ENCODE measurements at places on chromosomes 11 and 22.
A peak's percentile ranks its signal among the peaks of the same experiment; 100 is the strongest.

DNA sequence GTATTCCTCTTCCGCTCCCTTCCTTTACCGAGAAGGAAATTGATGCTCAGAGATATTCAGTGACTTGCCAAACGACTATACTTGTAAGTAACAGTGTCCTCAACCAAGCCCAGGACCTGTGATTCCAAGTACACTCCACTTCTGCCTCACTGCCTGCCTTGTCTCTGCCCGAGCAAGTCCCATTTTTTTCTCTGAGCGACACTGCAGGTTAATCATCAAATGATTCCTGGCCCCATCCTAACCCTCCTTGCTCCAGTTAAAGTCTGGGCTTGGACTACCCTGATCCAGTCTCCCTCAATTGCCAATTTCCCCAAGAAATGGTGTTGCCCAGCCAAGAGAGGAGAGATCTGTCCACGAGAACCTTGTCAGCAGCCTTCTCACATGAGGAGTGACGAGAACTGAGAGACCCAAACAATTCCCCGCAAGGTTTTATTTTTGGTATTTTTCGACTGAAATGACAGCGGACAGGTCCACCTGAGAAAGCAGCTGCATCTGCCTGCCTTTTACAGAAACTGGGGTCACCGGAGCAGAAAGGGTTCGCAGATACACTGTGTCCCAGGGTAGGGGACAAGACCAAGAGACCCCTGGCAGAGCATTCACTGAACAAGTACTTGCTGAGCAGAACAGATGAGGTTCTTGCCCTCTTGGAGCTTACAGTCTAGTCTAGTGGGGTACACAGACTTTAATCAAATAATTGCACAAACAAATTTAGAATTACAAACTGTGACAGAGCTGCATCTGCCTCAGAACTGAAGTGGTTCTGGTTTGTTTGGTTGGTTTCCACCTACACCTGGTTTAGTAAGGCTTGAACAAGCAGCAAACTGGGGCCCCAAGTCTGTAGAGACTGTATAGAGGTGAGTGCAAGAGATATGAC, 11.4 kb downstream of the POU2AF1 start:
- no peak for DNase-seq

DNA sequence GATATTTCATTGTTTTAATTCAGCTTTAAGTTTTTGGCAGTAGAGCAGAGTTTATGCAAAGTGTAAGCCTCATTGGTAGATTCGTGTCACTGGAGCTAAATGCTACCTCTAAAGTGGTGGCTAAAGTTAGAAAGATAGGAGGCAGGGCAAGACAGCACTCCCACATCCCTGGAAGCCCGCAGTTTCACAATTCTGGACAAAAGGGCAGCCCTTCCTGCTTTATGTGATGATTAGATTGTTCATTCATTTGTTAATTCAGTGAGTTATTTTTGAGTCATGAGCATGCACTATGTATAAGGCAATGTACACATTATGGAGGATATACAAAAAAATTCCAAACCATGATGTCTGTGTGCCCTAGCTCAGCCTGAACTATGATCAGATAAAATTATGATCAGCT, 52.1 kb upstream of the EIF3M start:
- no peak for DNase-seq

DNA sequence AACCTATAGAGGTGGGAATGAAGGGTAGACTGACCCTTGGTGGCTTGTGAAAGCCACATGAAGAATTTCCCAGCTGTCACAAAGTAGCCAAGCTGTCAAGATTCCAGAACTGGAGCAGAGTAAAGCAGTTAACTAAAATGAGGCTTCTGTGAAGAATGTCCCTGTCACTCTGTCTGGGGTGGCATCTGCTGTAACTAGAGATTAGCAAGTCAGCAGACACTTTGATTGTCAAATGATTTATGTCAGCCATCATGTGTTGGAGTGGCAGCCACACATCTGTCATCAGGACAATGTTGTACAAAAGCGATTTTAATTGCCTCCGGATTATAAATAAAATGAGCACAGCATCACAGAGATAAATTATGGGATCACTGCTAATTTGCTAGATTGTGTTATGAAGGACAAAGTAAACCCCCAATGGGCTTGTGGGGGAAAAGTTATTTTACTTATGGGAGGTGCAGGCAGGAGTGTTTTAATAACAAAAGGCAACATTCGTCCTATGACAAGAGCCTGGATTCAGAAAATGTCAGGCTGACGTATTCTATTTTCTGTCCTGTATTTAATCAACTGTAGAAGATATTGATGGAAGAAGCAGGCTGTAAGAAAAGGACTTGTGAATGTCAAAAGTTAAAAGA, 270.9 kb downstream of the FAM181B start:
- no peak for DNase-seq

GRCh38 chr11:61021661-61022212, 50.3 kb downstream of the CD6 start:
- DNase-seq: no peak

- peak; percentile 30 for DNase-seq
Observed at GRCh38 chr22:37486224-37486845, at the start of gene MFNG. MFNG (minus strand) TSS chr22:37486384; CDS start chr22:37486177, 207 bp downstream.

- DNase-seq: no peak
Observed at GRCh38 chr22:47686594-47687345, 924.3 kb downstream of the TBC1D22A start.

- DNase-seq: peak; percentile 51
Observed at GRCh38 chr11:5380740-5381342, 2.8 kb upstream of the OR51M1 start.

- DNase-seq: peak; percentile 85
Observed at GRCh38 chr11:8092587-8093424, 11.8 kb downstream of the TUB start.

DNA sequence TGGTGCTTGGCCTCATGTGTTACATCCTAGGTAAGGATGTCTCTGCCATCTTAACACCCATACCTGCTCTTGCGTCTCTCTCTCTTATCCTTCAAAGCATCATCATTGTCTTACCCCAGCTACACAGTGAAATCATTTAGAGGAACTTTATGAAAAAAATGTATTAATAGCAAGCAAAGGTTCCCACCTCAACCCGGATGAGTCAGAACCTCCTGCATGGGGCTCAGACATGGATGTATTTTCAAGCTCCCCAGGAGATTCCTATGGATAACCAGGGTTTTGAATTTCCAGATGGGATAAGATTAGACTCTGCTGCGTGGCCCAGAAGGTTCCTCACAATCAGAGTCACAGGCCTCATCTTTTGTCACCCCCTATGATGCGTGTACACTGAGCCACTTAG, 89.1 kb upstream of the NNMT start:
- no peak for DNase-seq

- DNase-seq: no peak
Observed at GRCh38 chr11:126212089-126212660, 593 bp downstream of the FAM118B start.

- DNase-seq: peak; percentile 34
Observed at GRCh38 chr11:84714316-84714780, 912.8 kb downstream of the DLG2 start.

DNA sequence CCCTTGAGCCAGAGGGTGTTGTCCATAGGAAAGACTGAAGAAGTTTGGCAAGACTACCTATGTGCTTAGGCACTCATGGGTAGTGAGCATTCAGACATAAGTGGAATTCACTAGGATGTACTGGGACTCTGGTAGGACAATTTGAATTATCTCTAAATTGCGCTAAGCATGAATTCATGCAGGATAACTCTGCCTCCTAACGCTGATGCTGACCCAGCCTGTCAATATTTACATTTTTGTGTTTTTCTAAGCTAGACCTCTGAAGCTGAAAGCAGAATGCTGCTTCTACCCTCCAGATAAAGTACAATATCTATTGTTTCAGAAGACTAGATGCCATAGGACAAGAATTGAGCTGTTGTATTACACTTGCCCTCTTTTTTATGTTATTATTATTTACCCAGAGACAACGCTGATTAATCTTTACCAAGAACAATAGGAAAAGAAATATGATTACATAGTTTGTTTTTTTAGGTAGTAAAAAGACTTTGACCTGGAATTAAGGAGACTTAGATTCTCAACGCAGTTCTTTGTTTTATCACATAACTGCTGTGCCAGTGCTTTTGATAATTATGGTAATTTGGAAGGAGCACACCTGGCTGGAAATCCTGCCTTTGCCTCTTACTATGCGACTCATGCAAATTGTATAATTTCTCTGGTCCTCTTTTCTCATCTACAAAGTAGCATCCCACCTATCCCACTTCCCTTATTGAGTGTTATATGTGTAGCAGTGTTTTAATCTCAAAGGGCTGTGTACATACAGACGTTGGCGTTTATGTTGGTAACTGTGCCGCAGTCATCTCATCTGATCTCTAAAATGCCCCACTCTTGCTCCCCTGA, 21.2 kb upstream of the GRAMD1B start:
- no peak for DNase-seq

GRCh38 chr11:44301564-44302271, 8.2 kb downstream of the ALX4 start:
- DNase-seq: peak; percentile 66

DNA sequence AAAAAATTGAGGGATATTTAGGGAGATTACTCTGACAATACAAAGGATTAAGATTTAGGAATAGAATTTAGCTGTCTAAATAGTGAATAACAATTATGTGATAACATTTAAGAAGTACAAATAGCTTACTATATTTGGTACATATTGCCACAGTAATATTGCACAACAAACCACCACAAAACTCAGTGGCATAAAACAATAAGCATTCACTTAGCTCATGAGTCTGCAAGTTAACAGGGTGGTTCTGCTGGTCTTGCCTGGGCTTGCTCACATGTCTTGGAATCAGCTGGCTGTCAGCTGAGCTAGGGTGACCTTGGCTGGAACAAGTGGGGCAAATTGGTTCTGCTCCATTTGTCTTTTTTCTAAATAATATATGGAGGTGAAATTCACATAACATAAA, 115.1 kb downstream of the DCDC1 start:
- DNase-seq: no peak

- DNase-seq: no peak
Observed at GRCh38 chr11:71426413-71426812, 21.8 kb downstream of the DHCR7 start.

GRCh38 chr11:117597071-117597470, 199.9 kb downstream of the DSCAML1 start:
- DNase-seq: peak; percentile 34

DNA sequence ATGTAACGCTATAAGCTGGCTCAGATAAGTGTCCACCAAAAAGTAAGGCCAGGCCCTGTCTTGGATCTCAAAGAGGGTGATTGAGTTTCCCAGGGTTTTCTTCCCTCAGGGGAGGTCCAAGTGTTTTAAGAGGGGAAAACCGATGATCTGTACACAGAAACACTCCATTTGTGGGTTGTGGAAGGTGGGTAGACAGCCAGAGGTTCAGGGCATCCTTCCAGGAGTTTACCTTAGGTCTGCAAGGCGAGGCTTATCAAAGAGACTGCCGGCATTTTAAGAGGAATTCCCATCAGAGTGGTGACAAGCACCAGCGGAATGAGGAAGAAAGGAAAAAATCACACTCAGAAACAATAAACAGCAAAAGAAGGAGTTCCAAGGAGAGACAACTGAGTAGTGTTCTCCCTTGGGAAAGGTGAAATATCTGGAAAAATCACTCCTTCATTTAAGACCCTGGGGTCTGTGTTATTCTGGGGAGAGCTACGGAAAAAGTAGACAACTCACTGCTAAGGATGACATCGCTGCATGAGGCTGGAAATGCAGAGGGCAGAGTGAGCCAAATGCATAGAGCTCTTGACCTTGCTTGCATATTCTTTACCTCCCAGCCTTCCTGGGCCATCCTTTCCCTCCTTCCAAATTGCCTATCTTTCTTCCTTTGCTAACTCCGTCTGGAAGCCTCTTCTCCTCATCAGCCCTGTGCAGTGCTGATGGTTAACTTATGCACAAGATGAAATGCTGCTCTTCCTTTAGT, 22.1 kb upstream of the MMP7 start:
- no peak for DNase-seq

DNA sequence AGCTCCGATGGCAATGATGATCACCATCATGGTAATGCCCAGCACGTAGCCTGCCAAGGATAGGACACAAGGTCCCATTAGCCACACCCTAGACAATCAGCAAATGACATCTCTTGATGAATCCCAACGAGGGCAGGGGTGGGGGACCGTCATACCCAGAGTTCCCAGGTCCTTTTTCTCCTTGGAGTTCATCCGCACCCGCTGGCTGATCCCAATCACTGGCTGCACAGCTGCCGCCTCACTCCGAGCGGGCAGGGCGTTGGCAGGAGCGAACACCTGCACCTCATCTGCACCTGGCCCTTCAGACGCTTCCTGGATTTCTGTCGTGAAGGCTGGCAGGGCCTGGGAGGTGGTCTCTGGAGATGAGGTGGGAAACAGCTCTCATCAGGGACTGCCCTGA, 2.9 kb downstream of the PIK3IP1 start:
- DNase-seq: no peak

DNA sequence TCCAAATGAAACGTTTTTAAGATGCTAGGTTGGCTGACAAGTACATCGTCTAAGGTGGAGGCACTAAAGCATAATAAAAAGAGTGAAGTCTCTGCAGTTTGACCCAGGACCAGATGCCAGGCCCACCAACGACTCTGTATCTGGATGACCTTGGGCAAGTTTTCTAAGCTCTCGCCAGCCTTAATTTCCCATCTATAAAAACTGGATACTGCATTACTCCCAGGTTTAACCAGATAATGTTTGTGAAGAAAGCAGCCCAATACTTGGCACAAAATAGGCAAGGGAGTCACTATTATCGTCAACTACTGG, 49.0 kb downstream of the FAM83F start:
- no peak for DNase-seq

- no peak for DNase-seq
Observed at GRCh38 chr22:35749808-35750207, 32.1 kb downstream of the APOL5 start.

- no peak for DNase-seq
Observed at GRCh38 chr11:102830001-102830727, 13.2 kb downstream of the MMP3 start.

GRCh38 chr11:95562196-95562921, 227.2 kb downstream of the FAM76B start:
- no peak for DNase-seq

DNA sequence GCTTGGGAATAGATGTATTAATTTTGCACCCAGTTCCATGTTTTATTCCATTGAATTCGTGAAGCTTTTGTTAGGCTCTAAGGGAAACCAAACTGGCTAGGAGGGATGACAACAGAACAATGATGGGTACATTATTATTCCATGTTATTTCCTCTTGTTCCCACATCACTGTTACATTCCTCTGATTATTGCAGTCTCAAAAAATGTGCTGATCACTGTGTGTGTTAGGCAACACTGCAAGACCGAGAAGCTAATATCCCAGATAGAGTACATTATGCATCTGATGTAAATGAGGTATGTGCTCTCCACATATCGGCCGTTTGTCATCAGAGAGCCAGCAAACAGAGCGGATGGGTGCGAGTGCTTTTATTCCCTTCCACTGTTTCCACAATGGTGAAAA, 327.9 kb downstream of the SOX6 start:
- no peak for DNase-seq

GRCh38 chr22:41939981-41940831, 6.7 kb downstream of the CENPM start:
- DNase-seq: no peak
